ENCODE measurements at places on chromosomes 13 and 19. TPM values are rescaled to one million over a fixed set of nuclear protein-coding genes. Genes with fewer than 3 reads are reported as not detected.
A peak's percentile ranks its signal among the peaks of the same experiment; 100 is the strongest.

SPPL2B gene
- 24.4 TPM for total RNA-seq

CLEC4G gene
- not detected for total RNA-seq

DZIP1 gene
- total RNA-seq = 14.1 TPM

RFPL4A gene
- 89.1 TPM for total RNA-seq

DNA sequence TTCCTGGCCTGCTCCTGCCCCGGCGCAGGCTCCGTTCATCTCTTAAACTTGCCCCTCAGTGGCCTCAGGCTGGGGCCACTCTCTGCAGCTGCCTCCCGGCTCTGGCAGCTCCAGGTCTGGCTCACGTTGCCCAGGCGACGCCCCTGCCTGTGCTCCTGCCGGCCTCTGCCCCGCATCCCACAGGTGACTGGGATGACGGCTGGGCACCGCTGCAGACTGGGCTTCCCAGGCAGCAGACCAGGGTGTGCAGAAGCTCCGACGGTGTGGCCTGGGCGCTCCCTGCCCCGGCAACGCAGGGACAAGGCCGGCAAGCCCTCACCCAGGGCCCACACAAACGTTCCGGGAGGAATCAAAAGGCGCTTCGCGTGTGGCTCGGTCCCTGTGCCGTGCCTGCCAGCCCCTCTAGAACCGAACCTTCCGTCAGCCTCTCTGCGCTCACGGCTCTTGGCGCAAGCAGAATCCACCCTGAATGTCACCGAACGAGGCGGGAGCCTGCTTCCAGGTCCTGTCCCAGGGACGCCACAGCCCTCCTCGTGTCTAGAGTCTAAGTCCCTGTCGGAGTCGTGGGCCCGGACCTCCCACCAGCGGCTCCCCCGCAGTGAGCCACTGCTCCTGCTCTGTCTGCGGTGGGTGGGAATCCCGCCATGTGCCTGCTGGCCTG, 64.8 kb downstream of the MLLT1 start:
- DNase-seq = no peak

GRCh38 chr13:94722609-94723345, 10.4 kb upstream of the SOX21 start:
- DNase-seq = no peak

DNA sequence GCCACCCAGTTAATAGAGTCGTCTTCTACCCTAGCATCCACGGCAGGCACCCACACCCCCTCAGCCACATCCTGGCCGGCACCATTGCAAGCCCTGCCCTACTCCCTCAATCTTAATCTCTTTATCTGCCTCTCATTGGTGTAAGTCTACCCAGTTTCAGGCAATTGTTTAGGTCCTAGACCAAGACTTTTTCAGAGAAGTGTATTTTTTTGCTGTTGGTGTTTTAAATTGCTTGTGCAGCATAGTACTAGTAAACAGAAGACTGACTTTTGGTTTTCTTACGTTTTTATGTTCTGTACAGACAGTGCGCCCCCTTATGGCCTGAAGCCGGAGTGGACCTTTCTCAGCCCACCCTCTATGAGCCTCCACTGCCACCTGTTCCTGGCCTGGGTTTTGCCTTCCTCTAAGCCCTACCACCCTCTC, 2.3 kb upstream of the LCP1 start:
- peak; percentile 30 for DNase-seq

DNA sequence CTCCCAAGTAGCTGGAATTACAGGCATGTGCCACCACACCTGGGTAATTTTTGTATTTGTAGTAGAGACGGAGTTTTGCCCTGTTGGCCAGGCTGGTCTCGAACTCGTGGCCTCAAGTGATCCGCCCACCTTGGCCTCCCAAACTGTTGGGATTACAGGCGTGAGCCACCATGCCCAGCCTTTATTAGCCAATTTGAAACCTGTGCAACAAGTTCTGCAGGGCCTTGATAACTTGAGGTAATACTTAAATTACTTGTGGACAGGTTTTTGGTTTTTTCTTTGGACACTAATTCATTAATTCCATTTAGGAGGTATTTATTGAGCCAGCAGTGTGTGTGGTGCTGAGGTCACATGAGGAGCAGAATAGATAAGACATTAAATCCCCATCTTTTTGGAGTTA, 39.5 kb downstream of the ARHGAP35 start:
- DNase-seq = no peak

- peak; percentile 8 for DNase-seq
Observed at GRCh38 chr13:49587311-49587847, 2.0 kb upstream of the RCBTB1 start.

DNA sequence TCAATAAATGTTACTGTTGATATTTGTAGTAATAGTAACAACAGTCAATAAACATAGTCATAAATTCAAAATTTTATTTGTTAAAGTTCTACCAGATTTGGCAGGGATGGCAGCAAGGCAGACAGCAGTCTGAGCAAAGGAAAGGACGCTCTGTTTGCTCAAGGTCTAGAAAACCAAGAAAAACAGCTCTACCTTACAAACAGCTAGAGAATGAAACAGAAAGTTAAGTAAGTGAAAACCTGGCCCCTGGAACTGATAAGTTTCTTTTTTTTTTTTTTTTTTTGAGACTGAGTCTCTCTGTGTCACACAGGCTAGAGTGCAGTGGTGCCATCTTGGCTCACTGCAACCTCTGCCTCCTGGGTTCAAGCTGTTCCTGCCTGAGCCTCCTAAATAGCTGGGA, 27.9 kb downstream of the ENOX1 start:
- no peak for DNase-seq

- DNase-seq = peak; percentile 96
Observed at GRCh38 chr19:46413262-46414031, at the start of gene CCDC8. Gene CCDC8 (minus strand): TSS chr19:46413564. CDS start chr19:46412810, 754 bp downstream.
